ENCODE measurements at places on chromosomes 16 and 17.

- DNase-seq: peak; percentile 7
Observed at GRCh38 chr17:63222655-63223054, 223.5 kb downstream of the CYB561 start.

DNA sequence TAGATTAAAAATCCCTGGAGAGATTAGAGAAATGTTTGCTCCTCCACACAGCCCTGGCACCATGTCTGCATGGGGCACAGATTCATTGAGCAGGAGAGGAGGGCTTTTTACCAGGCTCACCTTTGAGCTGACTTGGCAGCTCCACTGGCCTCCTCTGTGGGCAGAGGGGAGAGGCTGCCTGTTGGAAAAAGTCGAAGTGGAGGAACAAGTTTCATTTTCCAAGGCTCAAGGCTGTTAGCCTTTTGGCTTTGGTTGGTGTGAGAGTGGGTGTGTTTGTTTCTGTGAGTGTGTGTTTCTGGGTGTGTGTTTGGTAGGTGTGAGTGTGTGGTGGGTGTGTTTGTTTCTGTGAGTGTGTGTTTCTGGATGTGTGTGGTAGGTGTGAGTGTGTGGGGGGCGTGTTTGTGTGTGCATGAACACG, 5.6 kb downstream of the TMEM238L start:
- DNase-seq: no peak

GRCh38 chr16:9125658-9126505, 34.4 kb downstream of the HAPSTR1 start:
- DNase-seq: no peak

DNA sequence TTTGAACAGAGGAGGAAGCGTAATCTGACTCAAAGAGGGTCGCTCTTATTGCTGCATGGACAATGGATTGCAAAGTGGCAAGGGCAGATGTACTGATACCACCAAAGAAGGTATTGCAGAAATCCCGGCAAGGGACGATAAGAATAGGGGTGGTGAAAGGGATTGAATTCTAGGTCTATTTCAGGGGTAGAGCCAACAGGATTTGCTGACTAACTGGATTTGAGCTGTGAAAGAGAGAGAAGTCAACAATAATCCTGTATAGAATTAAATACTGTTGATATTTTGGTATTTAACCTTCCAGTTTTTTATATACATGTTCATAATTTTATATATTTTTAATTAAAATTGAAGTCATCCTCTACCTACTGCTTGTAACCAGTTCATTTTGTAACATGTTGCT, 19.4 kb upstream of the ABCA3 start:
- no peak for DNase-seq

DNA sequence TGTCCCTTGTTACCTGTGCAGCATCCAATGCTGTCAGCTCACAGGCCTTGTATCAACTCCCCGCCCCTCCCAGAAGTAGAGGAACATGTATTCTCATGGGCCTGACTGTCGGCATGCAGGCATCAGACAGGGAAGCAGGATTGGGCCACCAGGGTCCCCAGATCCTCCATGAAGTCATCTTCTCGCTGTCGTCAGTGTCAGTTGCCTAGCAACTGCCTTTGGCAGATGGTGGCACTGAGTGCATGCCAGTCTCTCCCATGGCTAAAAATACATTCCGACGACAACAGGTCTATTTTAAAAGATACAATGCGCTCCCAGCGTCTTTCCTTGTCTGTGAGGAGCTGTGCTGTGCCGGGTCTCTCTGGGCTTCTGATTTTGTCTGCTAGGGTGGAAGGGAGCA, 36.8 kb upstream of the CES5A start:
- DNase-seq: no peak

GRCh38 chr16:69861292-69862030, 89.7 kb upstream of the CLEC18A start:
- DNase-seq: peak; percentile 41

GRCh38 chr17:49745175-49746139, 18.5 kb downstream of the FAM117A start:
- DNase-seq: no peak

- no peak for DNase-seq
Observed at GRCh38 chr17:50569592-50569991, 9.1 kb downstream of the CACNA1G start.

- DNase-seq: no peak
Observed at GRCh38 chr16:13435873-13436474, 484.0 kb upstream of the ERCC4 start.

- DNase-seq: no peak
Observed at GRCh38 chr17:74249590-74250270, 24.3 kb upstream of the DNAI2 start.

DNA sequence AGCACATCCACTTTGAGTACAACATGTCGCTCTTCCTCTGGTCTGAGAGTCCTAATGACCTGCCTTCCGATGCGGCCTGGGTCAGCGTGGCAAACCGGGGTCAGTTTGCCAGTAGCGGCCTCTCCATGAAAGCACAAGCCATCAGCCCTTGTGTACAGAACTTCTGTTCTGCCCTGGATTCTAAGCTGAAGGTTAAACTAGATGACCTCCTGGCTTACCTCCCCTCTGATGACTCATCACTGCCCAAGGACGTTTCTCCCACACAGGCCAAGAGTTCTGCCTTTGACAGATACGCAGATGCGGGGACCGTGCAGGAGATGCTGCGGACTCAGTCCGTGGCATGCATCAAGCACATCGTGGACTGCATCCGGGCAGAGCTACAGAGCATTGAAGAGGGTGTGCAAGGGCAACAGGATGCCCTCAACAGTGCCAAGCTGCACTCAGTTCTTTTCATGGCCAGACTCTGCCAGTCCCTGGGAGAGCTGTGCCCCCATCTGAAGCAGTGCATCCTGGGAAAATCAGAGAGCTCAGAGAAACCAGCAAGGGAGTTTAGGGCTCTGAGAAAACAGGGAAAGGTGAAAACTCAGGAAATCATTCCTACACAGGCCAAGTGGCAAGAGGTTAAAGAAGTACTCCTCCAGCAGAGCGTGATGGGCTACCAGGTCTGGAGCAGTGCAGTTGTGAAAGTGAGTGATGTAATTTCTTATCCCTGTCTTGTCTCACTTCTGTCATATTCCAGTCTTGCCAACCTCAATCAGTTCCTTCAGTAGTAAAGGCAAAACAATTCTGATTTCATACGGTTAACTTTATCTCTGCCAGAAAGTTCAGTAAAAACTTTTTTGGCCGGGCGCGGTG, 8.6 kb downstream of the COG1 start:
- no peak for DNase-seq

- DNase-seq: no peak
Observed at GRCh38 chr16:88936008-88936555, 40.9 kb downstream of the CBFA2T3 start.

DNA sequence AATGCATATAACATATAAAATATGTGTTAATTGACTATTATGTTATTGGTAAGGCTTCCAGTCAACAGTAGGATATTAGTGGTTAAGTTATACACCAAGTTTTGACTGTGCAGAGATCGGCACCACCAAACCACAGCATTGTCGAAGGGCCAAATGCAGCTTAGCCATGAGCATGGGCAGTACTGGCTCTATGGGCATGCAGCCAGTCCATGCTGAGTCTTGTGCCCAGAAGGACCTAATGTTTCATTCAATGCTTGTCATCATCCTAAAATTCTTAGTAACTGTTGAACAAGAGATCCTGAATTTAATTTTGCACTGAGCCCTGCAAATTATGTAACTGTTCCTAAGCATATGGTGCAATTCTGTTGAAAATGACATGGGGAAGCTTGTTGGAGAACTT, 233.4 kb upstream of the HS3ST3A1 start:
- DNase-seq: no peak

DNA sequence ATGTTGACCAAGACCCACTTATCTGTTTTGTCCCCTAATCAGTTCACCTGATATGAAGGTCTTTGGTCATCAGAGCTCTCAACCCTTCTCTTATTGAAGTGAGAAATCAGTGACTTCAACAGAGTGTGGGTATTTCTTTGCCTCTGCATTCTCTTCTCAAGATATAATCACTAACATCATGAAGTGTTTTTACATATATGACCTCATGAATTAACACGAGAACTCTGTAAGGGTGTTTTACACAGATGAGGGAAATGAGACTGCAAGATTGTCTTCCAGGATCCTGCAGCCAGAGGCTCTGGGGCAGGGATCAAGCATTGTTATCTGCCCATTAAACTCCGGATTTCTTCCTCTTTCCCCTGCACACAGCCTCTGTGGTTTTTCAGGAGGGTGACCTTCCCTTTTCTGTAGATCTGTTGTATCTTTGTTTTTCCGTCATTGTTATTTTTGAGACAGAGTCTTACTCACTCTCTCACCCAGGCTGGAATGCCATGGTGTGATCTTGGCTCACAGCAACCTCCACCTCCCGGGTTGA, 22.7 kb downstream of the LCMT1 start:
- DNase-seq: no peak

DNA sequence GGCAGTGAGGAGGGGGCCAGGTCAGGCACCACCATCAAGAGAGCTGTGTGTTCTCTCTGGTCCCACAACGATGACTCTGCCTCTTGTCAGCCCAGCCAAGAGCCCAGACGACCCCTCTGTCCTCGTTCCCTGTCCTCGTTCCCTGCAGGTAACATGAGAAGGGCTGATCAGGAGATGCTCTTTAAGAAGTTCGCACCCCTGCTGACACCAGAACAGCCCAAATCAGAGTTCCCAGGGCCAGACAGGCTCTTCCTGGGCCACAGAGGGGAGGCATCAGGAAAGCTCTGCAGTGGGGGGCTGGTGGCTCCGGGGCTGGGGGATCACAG, 13.5 kb upstream of the DNAI2 start:
- DNase-seq: no peak

DNA sequence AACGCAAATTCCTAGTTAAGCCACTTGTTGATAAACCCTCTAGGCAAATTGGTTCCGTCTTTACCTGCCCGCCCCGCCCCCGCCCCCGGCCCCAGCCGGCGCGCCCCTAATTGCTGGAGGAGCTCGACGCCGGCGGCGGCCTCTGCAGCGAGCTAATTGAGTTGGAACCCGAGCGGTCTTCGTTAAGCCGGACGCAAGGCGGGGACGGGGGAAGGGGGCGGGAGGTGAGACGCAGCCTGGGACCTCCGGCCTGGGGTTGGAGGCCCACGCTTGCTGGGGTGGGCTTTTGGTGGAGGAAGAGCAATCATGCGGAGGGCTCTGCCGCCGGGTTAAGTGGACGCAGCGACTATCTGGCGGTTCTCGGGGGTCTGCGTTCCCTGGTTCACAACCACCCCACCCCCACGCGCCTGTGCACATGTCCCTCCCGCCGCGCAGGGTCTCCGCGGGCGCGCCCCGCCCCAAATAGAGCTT, 12.7 kb upstream of the FOXF1 start:
- DNase-seq: no peak

GRCh38 chr17:49618028-49618611, 42.4 kb downstream of the NXPH3 start:
- peak; percentile 3 for DNase-seq

GRCh38 chr17:1480747-1481465, 11.6 kb downstream of the MYO1C start:
- no peak for DNase-seq

GRCh38 chr17:47816111-47816735, 5.4 kb downstream of the OSBPL7 start:
- no peak for DNase-seq

DNA sequence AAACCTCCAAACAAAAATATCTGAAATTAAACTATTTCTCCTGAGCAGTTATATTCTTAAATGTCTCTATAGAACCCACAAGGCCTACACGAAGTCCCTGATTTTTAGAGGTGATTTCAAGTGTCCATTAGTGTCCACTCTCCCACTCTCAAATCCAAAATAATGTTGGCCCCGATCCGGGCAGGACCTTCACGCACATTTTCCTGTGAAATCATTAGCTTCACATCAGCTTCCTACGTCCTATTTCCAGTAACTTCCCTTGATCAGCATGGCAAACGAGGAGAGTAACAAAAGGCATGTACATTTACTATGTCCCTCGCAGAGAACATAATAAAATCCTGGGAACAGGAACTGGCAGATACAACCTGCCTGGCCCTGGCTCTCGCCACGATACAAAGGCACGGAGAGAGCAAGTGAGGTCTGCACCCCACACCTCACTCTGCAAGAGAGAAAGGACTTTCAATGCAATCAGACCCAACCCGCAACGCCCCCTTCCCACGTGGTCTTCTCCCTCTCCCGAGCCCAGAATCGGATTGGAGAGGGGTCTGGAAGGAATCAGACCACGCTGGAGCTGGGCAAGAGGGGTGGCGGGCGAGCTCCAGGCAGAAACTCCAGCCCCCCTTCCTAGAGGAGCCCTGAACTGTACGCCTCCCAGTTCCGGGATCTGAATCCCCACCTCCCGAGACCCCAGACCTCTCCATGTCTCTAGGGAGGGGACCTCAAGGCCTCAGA, 17.5 kb upstream of the C17orf78 start:
- peak; percentile 54 for DNase-seq

DNA sequence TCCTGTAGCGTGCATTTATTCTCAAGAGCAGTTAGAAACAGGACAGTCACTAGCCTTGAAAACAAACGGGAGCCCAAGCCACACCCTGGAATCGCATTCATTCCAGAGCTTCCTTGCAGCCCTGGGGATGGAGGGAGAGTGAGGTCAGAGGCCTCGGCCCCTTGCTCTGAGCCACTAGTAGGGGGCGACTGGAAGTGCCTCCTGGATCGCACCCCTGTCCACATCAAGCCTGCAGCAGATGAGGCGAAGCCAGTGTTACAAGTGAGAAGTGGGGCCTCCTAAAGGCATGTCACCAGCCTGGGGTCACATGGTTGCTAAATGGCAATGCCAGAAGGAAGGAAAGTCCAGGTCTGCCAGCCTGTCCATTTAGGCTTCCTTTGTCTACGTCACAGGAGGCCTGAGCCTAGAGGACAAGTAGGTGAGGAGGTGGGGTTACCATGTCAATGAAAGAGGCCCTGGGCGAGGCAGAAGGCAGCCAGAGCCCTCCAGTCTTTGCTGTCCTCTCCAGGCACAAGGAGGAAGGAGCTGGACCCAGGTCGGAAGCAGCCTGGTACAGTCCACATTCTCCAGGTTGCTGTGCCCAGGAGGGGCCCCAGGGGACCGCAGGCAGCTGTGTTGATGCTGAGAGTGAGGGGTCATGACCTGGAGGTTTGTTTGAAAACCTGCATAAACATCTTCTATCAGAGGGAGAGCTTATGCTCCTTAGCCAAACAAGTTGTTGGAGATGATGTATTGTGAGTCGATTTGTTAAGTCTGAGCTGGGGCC, 3.0 kb upstream of the RCVRN start:
- peak; percentile 26 for DNase-seq

- DNase-seq: no peak
Observed at GRCh38 chr16:10169031-10169430, 13.2 kb downstream of the GRIN2A start.

GRCh38 chr17:79949656-79950209, 85.9 kb downstream of the TBC1D16 start:
- DNase-seq: no peak

- DNase-seq: no peak
Observed at GRCh38 chr17:2044263-2044894, 2.6 kb downstream of the OVCA2 start.

DNA sequence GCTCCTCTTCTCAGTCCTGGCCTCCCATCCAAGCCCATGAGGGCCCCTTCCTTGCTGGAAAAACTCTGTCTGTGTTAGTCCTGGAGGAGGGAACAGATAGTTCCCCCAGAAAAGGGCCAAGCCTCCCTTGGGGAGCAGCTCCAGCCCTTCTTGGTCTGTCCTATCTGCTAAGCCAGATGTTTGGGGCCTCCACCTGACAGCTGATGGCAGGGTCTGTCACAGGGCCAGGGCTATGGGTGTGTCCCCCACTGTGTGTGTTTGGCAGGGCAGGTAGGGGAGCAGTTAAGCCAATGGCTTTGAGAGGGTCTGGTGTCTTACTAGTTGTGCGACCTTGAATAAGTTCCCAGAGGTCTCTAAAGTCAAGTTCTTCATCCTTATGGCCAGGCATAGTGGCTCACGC, 13.6 kb upstream of the SLC4A1 start:
- DNase-seq: no peak
